ENCODE measurements at places on chromosomes 3 and 15.

DNA sequence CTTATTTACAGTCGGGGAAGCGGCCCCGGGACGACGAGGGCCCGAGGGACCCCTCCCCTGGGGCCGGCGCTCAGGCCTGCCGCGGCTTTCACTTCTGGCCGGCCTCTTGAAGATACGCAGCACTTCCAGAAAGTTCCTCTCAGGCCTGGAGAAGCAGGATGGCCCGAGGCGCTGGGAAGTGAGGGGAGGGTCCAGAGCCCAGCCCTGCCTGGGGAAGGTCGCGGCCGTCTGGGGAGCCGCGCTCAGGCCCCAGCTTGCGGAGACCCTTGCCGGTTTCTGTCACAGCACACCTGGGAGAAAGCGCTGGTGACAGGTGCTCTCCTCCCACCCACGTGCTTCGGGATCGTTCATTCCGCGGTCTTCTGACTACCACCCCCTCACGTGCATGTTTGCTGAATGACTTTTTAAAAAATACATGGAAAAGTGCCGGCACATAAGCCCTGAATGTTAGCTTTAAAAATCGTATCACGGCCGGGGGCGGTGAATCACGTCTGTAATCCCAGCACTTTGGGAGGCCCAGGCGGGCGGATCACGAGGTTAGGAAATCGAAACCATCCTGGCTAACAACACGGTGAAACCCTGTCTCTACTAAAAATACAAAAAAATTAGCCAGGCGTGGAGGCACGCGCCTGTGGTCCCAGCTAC, 727 bp upstream of the TM2D3 start:
- DNase-seq, result no peak

- no peak for DNase-seq
Observed at GRCh38 chr3:181326637-181327223, 337.2 kb upstream of the DNAJC19 start.

GRCh38 chr3:67976663-67977062, 322.3 kb upstream of the SUCLG2 start:
- no peak for DNase-seq

DNA sequence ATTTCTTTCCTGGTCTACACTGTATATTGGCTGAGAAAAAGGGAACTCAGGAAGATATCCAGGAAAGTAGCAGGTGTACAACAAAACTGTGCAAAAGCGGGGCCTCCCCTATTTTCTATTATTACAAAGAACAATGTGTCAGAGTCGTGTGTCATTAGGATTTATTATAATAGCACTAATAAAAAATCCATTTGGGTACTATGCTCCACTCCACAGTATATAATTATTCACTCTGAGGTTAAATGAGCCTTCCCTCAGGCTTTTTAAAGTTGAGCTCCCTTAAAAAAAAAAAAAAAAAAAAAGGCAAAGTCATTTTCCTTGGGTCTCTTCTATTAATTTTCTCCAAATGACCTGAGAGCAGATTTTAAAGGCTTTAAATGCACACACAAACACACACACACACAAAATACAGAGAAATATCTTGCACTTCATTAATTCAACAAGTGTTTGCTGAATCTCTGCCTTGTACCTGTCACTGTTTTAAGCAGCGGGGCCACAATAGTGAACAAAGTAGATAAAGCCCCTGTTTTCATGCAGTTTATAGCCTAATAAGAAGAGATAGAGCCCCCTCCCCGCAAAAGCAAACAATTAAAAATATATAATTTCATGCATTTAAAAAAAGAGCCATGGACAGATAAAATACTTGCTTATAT, 1.3 kb upstream of the DPP8 start:
- no peak for DNase-seq

- DNase-seq, result no peak
Observed at GRCh38 chr3:13514639-13515435, 34.1 kb upstream of the FBLN2 start.

- DNase-seq, result no peak
Observed at GRCh38 chr15:101318147-101318819, 23.2 kb upstream of the SNRPA1 start.

GRCh38 chr3:42589382-42590109, 1.1 kb upstream of the SS18L2 start:
- DNase-seq, result no peak

Measured in CMK (cell line).